ENCODE measurements at places on chromosomes 5 and 9. TPM values are rescaled to one million over a fixed set of nuclear protein-coding genes. Genes with fewer than 3 reads are reported as not detected.

- peaks cover 21% of the 10 kb centered on the region for H3K36me3 ChIP-seq
- peak overlapping the region; percentile 94 for H3K27ac ChIP-seq
- peaks cover 23% of the 10 kb centered on the region for H3K4me1 ChIP-seq
- no peaks in the 10 kb centered on the region for H3K27me3 ChIP-seq
- peak overlapping the region; percentile 94 for H3K4me3 ChIP-seq
These were observed 1.1 kb downstream of the HEXB start for GRCh38 chr5:74685979-74686631.

DNA sequence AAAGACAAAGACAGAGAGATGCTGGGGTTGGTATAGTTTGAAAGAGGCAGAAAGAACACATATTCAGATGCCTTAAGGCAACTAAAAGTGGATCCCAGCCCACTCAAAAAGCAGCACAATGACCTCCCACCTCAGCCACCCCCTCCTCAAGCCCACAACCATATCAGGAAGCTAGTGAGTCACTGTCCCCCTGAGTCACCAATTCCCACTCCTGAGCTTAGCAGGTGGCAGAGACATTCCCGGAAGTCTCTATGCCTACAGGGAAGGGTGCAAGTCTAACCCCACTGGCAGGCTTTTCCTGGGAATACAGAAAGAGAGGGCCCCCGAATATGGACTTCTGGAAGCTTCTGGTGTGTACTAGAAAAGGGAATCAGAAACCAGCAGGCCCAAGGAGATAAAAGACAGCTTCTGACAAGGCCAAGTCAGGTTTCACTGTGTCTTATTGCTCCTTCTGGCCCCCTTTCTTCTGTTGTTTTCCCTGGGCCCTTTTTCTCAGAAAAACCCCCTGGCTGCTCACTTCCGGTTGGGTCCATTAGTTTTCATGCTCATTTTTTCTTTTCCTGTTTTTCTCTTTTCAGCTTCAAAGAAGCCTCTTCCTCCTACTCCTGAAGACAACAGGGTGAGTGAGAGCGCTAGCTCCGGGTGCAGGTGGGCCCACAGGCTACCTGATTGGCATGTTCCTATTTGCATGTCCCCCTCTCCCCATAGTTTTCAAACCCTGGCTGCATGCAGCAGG lies 36.8 kb downstream of the ITK start:
- H3K4me1 ChIP-seq = no peaks in the 10 kb centered on the region
- no peaks in the 10 kb centered on the region for H3K36me3 ChIP-seq
- no peak overlapping the region for H3K4me3 ChIP-seq
- H3K27ac ChIP-seq = no peak overlapping the region
- no peak for DNase-seq

DNA sequence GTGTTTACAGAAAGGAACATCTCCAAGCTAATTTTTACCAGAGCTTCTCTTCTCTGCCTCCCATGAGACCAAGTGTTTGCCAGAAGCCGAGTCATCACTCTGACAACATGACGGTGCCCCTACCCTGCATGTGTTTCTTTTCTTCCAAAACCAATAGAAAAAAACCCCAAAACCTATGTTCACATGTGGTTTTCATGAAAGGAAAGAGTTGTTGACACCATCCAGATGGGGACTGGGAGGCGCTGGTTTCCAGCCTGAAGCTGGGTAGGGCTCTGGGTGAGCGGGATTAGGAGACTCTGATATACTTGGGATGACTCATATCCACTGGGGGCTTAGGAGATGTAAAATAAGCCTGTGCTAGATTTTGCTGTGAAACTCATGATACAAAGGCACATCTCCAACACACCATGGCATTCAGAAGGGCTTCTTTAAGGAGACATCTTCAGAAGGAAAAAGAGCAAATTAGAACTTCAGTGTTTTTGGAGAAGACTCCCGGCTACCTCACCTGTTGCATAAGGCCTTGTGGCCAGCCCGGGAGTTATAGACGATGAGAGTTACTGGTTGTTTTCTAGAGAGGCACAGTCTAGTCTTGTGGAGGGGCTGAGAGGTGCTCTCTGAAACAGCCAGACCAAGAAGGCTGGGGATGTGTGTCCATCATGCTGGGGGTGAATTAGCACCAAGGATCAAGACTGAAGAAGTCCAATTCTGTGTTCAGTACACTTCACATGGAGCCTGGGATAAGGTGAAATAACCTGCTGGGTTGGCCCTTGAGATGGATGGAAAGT lies 108.9 kb upstream of the LHFPL2 start:
- no peaks in the 10 kb centered on the region for H3K27me3 ChIP-seq
- H3K27ac ChIP-seq = no peak overlapping the region
- H3K4me1 ChIP-seq = no peaks in the 10 kb centered on the region
- H3K36me3 ChIP-seq = no peaks in the 10 kb centered on the region

GRCh38 chr5:128629157-128629556 lies 91.1 kb upstream of the FBN2 start:
- H3K27me3 ChIP-seq = no peaks in the 10 kb centered on the region
- no peaks in the 10 kb centered on the region for H3K36me3 ChIP-seq
- H3K4me1 ChIP-seq = no peaks in the 10 kb centered on the region
- no peak for DNase-seq
- no peak overlapping the region for H3K27ac ChIP-seq

DNA sequence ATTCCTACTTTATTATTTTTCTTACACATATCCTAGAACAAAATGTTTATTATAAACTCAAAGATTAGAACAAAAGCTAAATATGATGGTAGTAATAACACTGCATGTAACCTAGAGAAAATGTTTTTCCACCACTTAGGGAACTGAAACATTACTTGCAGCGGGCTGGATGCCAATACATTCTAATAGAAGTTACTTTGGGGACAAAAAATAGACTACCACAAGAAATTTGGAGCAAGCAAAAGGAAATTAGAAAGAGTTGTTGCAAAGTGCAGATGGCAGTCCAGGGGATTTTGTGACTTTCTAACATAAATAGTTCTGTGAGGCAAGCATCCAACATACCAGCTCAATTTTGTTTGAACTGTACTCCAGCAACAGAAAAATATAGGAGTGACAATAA lies 255.3 kb upstream of the GRIN3A start:
- no peaks in the 10 kb centered on the region for H3K36me3 ChIP-seq
- H3K27me3 ChIP-seq = no peaks in the 10 kb centered on the region
- no peak for DNase-seq
- no peak overlapping the region for H3K27ac ChIP-seq
- no peaks in the 10 kb centered on the region for H3K4me1 ChIP-seq

DNA sequence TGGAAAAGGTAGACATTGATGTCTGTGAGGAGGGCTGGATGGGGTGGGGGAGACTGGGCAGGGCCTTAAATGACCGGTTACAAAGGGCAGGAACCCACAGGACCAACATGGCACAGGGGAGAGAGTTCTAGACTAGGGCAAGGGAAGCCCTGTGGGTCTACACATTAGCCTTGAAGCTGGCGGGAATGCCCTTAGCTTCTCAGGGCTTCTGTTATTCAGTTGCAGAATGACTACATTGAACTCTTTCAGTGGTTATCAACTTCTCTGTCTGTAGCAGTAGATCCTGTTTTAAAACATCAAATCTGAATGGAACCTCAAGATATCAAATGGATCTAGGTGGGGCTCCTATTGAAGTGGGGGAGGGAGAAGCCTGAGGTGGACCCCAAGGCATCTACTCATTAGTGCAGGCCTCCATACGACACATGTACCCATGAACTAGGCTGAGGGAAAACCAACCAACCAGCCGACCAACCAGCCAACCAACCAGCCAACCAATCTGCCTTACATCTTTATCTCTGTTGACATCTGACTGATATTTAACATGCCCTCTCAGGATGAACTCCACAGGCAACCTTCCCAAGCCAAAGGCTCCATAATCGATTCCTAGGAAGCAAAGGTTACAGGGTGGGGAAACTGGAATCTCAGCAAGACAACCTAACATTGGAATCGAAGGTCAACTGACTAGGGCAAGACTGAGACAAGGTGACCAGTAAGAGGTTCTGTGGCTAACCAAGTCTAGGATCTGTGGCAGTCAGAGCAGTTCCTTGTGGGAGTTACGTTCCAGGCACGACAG lies 48.3 kb downstream of the DAP start:
- H3K4me1 ChIP-seq = no peaks in the 10 kb centered on the region
- peaks cover 6% of the 10 kb centered on the region for H3K36me3 ChIP-seq
- no peak overlapping the region for H3K4me3 ChIP-seq
- no peak overlapping the region for H3K27ac ChIP-seq
- H3K27me3 ChIP-seq = no peaks in the 10 kb centered on the region

GRCh38 chr5:14193496-14193895 lies 50.4 kb downstream of the TRIO start:
- H3K36me3 ChIP-seq = no peaks in the 10 kb centered on the region
- no peak for DNase-seq
- H3K4me3 ChIP-seq = no peak overlapping the region
- peaks cover 31% of the 10 kb centered on the region for H3K4me1 ChIP-seq
- H3K27me3 ChIP-seq = no peaks in the 10 kb centered on the region

DNA sequence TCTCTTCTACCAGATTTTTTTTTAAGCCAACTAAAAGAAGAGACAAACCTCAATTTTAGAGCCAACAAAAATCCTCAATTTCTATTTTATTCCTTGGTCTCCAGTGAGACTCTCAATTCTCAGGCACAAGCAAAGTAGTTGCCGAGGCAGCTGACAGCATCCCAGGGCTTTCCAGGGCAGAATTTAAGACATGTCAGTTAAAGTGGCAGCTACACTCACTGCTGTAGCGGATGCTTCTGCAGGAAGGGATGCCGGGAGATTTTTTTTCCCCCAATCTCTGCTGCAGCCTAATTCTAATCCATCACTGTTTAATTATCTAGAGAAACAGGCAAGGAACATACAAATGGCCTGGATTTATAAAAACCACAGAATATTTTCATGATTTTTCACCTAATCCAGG lies 57.0 kb downstream of the TTC39B start:
- DNase-seq = no peak
- H3K27ac ChIP-seq = no peak overlapping the region
- no peaks in the 10 kb centered on the region for H3K27me3 ChIP-seq

The ANKHD1 gene
- 133 TPM for total RNA-seq

The ST8SIA4 gene
- 20.5 TPM for total RNA-seq

Data from lower lobe of right lung (tissue), 2 donors.